ENCODE measurements at places on chromosomes 4 and X.

DNA sequence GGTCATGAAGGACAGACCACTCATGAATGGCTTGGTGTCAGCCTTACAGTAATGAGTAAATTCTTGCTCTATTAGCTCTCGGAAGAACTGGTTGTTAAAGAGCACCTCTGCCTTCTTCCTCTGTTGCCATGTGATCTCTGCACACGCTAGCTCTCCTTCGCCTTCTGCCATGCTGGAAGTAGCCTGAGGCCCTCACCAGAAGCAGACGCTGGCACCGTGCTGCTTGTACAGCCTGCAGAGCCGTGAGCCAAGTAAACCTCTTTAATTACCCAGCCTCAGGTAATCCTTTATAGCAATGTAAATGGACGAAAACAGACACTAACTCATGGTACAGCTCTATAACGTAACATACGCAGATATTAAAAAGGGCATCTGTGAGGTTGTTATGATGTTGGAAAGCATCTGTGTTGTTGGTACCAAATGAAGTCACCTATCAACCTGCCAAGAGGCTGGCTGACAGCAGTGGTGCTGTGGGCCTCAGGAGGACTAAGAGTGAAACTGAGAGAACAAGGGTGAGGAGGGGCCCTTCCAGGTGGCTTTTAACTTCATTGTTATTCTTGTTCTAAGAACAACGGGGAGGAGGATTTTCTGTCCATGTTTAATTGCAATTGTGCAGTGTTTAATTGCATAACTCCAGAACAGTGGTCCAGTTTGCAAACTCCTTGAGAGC lies 69.2 kb downstream of the CRMP1 start:
- peaks cover 66% of the 10 kb centered on the region for H3K36me3 ChIP-seq
- H3K27me3 ChIP-seq: no peaks in the 10 kb centered on the region
- peaks cover 2% of the 10 kb centered on the region for H3K4me1 ChIP-seq
- DNase-seq: no peak

GRCh38 chr4:147772056-147772455 lies 40.2 kb downstream of the ARHGAP10 start:
- no peak for DNase-seq
- H3K27ac ChIP-seq: no peak overlapping the region
- no peaks in the 10 kb centered on the region for H3K4me1 ChIP-seq
- no peaks in the 10 kb centered on the region for H3K27me3 ChIP-seq
- no peaks in the 10 kb centered on the region for H3K36me3 ChIP-seq

DNA sequence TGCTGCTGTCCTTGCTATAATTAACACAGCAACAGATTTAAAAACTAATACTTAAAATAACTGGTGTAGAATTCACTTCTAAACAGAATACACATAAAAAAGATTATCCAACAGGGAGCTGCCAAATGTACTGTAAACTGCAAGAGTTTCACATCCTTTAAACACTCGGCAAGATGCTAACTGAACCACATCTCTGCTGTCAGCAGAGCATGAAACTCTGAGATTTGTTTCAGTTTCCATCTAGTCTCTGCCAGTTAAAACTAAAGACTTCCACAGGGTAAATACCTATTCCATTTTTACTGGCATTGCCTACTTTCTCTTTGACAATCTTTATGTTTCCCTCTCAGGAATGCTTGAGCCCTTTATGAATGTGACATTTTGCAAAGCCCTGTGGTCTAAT lies 127.7 kb downstream of the SLC7A11 start:
- no peak for DNase-seq
- no peaks in the 10 kb centered on the region for H3K27me3 ChIP-seq
- H3K36me3 ChIP-seq: no peaks in the 10 kb centered on the region

GRCh38 chr4:76300012-76300411 lies 6.5 kb upstream of the STBD1 start:
- no peaks in the 10 kb centered on the region for H3K36me3 ChIP-seq
- H3K4me1 ChIP-seq: no peaks in the 10 kb centered on the region
- no peak for DNase-seq
- H3K27me3 ChIP-seq: peaks cover 3% of the 10 kb centered on the region

- no peaks in the 10 kb centered on the region for H3K36me3 ChIP-seq
- DNase-seq: no peak
- no peaks in the 10 kb centered on the region for H3K4me1 ChIP-seq
- no peaks in the 10 kb centered on the region for H3K27me3 ChIP-seq
Observed at GRCh38 chr4:88661739-88662138, 35.9 kb downstream of the NAP1L5 start.

- no peak overlapping the region for H3K27ac ChIP-seq
- H3K36me3 ChIP-seq: no peaks in the 10 kb centered on the region
- H3K27me3 ChIP-seq: peaks cover 17% of the 10 kb centered on the region
- no peaks in the 10 kb centered on the region for H3K4me1 ChIP-seq
- H3K4me3 ChIP-seq: no peak overlapping the region
Observed at GRCh38 chrX:68703369-68703768, 55.9 kb downstream of the STARD8 start.

DNA sequence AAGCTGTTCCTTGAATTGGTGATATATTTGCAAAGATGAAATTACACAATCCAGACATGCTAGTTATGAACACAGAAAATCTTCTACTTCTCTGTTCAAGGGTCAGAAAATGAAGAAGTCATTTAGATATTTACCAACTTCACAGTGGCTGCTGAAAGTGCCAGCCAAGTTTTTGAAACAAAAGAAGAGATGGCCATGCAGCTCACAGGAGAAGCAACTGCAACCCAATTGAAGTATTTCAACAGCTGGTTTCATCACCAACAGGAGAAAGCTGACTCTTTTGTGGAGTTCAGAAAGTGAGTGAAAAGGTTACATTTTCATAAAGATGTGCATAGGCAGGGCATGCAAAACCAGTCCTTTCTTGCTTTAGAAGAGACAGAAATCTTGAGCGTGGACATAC lies 70.1 kb upstream of the LSM6 start:
- H3K27ac ChIP-seq: no peak overlapping the region
- no peak overlapping the region for H3K4me3 ChIP-seq
- H3K4me1 ChIP-seq: peaks cover 1% of the 10 kb centered on the region
- DNase-seq: no peak

DNA sequence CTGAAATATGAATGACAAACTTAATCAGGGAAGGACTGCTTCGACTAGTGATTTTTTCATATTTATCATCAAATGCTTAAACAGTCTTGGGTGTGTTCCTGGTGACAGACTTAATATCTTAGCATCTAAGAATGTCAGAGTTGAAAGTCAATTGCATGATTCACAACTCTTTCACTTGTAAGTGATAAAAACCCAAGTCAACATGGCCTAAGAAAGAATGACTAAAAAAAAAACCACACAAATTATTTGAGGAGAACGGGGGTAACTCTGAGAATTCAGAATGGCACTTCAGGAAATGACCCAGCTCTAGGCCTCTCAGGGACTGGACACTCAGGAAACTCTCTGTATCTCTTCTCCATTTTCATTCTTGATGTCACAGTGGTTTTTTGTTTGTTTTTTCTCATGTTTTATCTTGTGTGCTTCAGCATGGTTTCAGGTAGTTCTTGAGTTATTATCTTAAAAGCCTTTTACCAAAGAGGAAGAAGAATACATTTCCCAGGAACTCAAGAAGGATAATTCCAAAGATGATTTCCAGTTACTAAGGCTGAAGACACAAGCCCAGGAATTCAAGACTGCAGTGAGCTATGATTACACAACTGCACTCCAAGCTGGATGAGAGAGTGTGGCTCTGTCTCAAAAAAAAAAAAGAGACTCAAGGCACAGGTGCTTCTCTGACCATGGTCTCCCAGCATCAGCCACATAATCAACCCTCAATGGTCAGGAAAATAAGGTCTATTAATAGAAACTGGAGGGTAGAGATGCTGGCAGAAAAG lies 1697.8 kb upstream of the IGFBP7 start:
- H3K36me3 ChIP-seq: no peaks in the 10 kb centered on the region
- no peak for DNase-seq
- H3K4me3 ChIP-seq: no peak overlapping the region

DNA sequence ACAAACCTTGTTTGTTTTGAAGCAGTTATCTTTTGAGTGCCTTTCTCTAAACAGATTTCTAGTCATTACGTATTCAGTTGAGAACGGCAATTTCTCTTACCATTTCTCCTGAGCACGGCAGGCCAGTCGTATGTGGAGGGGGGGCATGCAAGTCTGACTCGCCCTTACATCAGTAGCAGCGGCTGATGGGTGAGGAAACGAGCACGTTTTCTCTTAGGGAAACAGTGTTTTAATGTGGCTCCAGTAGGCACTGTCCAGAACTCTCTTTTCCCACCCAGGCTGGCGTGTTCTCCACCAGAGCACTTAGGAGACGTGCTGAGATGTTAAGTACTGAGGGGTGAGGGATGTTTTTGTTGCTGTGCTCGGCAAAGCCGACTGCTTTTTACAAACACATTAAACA lies 240.5 kb downstream of the STIM2 start:
- H3K4me1 ChIP-seq: peaks cover 4% of the 10 kb centered on the region
- no peak for DNase-seq
- no peaks in the 10 kb centered on the region for H3K36me3 ChIP-seq

- H3K4me1 ChIP-seq: no peaks in the 10 kb centered on the region
- no peak overlapping the region for H3K4me3 ChIP-seq
- H3K27ac ChIP-seq: no peak overlapping the region
- no peaks in the 10 kb centered on the region for H3K36me3 ChIP-seq
- no peaks in the 10 kb centered on the region for H3K27me3 ChIP-seq
Observed at GRCh38 chr4:159416073-159416472, 313.2 kb downstream of the RAPGEF2 start.

DNA sequence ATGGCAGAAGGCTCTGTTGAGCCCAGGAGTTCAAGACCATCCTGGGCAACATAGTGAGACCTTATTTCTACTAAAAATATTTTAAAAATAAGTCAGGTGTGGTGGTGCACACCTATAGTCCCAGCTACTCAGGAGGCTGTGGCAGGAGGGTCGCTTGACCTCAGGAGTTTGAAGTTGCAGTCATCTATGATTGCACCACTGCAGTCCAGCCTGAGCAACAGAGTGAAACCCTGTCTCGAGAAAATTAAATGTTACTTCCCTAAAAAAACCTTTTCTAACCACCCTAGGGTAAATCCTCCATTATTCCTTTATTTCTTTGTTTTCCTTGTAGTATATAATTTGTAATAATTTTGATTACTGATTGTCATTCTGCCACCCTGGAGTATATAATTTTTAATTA lies 7.9 kb downstream of the FAM200B start:
- no peaks in the 10 kb centered on the region for H3K27me3 ChIP-seq
- H3K27ac ChIP-seq: no peak overlapping the region
- H3K4me1 ChIP-seq: peaks cover 14% of the 10 kb centered on the region
- peaks cover 60% of the 10 kb centered on the region for H3K36me3 ChIP-seq

DNA sequence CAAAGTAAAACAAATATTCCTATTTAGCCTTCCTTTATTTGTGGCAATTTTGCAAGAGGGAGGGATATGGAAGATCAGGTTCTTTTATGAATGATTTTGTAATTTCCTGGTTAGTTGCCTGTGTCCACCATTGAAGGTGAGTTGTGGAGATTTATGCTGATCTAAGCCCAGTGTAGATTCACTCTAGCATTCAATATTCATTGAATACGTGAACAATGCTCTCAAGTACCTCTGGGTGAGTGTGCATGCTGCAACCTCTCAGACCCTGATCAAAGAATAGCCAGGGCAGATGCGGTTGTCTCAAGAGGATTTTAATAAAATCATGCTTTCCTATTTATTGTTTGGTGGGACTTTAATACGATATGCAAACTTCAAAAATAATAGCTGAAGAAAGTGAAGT lies 628.4 kb downstream of the SPRY1 start:
- H3K27ac ChIP-seq: no peak overlapping the region
- no peaks in the 10 kb centered on the region for H3K36me3 ChIP-seq
- no peaks in the 10 kb centered on the region for H3K4me1 ChIP-seq
- no peaks in the 10 kb centered on the region for H3K27me3 ChIP-seq

DNA sequence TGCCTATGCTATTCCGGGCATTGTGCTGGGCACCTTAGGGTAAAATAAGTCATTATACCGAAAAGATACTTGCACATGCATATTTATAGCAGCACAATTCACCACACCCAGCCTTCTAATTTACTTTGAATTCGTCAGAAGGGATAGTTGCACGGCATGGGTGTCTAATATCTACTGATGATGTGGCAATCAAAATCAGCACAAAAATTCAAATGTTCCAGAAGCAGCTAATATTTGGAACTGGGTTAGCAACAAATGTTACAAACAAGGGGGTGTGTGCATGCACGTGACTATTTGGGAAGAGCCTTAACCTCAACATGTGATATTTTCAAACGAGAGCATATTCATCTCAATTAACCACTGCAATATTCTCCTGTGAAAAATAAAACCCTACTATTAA lies 79.7 kb upstream of the PRSS48 start:
- H3K27ac ChIP-seq: no peak overlapping the region
- no peak overlapping the region for H3K4me3 ChIP-seq
- H3K36me3 ChIP-seq: no peaks in the 10 kb centered on the region
- no peaks in the 10 kb centered on the region for H3K27me3 ChIP-seq

GRCh38 chr4:132493476-132493875 lies 655.6 kb upstream of the PCDH10 start:
- H3K4me1 ChIP-seq: no peaks in the 10 kb centered on the region
- no peak for DNase-seq
- H3K36me3 ChIP-seq: no peaks in the 10 kb centered on the region
- no peak overlapping the region for H3K4me3 ChIP-seq
- no peaks in the 10 kb centered on the region for H3K27me3 ChIP-seq
- H3K27ac ChIP-seq: no peak overlapping the region

- H3K4me3 ChIP-seq: no peak overlapping the region
- no peaks in the 10 kb centered on the region for H3K36me3 ChIP-seq
- H3K4me1 ChIP-seq: peaks cover 2% of the 10 kb centered on the region
- no peak for DNase-seq
- no peak overlapping the region for H3K27ac ChIP-seq
Observed at GRCh38 chr4:38614231-38614630, 49.8 kb upstream of the KLF3 start.

DNA sequence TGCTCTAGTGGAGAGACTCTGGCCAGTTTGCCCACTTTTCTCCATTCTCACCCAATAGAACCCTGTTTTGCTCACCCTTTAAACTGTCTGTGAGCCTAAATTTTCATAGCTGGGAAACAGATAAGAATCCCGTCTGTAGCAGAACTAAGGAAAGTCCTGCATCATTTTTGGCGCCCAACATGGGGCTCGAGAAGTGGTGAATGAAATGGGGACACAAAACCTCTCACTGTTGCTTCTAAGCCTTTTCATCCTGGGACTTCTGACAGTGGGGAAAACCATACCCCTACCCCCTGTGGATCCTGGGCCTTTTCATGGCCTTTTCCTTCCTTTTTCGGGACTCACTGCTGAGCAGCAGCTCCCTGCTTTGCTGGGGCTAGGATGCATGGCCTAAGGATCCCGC lies 189.9 kb downstream of the INPP4B start:
- no peaks in the 10 kb centered on the region for H3K4me1 ChIP-seq
- no peaks in the 10 kb centered on the region for H3K36me3 ChIP-seq
- H3K27ac ChIP-seq: no peak overlapping the region
- H3K4me3 ChIP-seq: no peak overlapping the region
